T-helper 9 cell (primary cell): ENCODE measurements at places on chromosomes 3 and 15.

GRCh38 chr3:49723296-49723627 lies 489 bp downstream of the GMPPB start:
- DNase-seq, result peak; percentile 54

DNA sequence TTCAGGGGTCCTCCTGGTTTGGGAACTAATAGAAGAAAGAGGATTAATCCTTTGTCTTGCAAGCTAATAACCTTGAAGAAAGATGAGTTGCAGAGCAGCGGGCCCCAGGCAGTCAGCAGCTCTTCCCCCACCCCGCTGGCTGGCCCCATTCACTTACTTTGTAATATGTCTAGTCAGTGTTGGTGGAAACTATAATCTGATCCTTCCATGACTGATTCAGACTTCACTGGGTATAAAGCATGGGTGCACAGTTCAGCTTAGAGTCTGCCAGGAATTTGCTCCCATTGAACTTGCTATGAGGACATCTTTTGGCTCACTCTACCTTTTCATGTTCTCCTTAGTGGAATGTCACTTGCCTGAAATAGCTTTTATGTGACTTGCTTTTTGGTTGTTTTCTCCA lies 117.7 kb downstream of the CCNL1 start:
- DNase-seq, result no peak

DNA sequence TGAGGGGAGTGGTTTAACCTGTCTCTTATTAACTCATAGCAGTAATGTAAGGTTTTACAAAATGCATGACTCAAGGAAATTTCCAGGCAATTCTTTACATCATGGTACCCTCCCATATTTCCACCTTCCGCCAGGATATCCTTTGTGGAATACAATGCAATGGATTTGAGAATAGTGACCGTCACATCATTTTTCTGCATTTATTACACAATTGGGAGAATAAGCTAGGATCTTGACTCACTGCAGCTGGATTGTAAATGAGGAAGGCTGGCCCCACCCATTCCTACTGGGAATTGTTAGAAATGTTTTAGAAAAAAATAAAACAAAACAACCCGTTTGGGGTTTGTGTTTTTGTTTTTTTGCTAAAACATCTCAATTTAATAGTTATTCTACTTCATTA lies 97.4 kb downstream of the IMPG2 start:
- DNase-seq, result no peak

DNA sequence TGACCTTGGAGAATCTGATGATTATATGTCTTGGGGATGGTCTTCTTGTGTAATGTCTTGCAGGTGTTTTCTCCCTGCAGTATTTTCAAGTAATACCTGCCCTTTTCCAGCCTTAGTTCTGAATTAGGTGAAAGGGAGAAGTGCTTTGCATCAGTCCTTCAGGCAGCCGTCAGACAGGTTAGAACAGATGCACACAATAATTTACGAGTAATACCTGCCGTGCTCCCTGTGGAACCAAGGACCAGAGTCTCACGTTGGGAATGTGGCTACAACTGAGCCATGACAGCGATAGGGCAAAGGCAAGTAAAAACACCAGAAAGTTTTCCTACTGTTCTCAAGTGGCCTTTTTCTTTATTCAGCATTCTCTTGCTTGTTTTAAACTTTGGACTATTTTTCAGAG lies 69.1 kb downstream of the CHCHD6 start:
- DNase-seq, result no peak

DNA sequence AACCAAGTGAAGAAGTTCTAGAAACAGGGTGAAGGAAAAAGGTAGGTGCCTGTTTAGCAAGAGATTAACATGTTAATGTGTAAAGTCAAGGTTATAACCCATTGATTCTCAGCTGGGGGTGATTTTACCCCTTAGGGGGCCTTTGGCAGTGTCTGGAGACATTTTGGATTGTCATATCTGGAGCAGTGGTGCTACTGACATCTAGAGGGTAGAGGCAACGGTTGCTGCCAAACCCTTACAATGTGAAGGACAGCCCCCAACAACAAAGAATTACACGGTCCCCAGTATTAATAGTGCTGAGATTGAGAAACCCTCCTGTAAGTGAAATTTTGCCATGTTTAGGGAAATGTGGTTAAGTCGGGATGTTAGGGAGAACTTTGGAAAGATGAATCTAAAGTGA lies 74.7 kb downstream of the CRYBG3 start:
- DNase-seq, result no peak

- no peak for DNase-seq
Measured at GRCh38 chr3:113758389-113759024, 11.7 kb downstream of the ATP6V1A start.

DNA sequence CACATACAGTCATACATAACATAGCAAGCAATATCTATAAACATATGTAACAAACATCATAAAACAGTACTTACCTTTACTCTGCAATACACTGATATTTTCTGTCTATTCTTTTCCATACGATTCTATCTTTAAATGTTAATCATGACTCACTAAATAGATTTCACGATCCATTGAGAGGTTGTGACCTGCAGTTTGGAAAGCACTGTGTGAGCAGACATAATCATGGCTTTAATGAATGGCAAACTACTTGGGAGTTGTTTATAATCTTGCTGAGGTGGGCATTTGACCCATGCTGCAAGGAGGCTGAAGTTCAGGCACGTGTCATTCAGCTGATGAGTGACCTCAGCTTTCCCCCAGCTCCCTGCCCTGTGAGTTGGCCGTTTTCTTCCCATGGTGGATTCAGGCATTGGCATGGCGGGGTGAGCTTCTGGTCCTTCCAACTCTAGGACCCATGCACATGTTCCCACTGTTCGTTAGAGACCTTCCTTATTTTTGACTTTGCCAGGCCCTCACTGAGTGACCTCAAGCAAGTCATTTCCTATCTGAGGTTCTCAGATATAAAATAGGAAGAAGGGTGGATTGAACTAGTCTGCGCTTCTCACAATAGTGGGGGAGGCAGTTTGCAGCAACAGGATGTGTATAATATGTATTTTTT lies 41.7 kb downstream of the PAQR5 start:
- no peak for DNase-seq

- no peak for DNase-seq
Measured at GRCh38 chr15:67164401-67164791, 90.1 kb downstream of the AAGAB start.

DNA sequence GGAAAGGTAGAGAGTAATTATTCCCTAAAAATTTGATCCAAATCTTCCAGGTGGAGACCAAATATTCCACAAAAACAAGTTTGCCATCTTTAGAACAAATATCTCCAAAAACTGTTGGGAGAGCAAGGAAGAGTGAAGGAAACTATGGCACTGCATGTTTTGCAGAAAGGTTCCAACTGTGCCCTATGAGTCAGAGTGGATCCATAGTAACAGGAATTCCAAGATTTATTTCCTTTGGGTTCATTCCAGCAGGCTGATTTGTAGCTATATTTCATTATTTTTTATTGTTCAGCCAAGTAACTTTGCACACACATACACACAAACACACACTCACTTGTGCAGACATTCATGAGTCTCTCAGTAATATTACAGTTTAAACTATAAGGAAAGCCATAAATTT lies 459.7 kb upstream of the EPHA6 start:
- DNase-seq, result no peak

DNA sequence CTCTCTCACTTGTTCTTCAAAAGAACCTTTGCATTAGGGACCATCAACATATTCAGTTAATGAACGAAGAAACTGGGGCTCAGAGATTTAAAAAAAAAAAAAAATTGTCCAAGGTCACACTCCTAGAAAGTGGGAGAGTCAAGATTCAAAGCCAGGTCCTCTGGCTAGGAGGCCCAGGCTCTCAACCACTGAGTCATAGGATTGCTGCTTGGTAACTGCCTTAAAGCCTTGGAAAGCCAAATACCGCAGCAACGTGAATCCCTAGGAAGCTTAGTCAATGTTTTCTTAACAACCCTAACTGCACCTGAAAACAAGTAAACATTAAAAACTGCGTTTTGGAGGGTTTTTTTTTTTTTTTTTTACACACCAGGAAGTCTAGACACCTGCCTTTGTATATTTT lies 156.8 kb downstream of the WNT5A start:
- DNase-seq, result no peak

- no peak for DNase-seq
Measured at GRCh38 chr3:184508938-184509337, 52.6 kb upstream of the EPHB3 start.

GRCh38 chr15:57380854-57381253 lies 4.5 kb downstream of the CGNL1 start:
- DNase-seq, result no peak

DNA sequence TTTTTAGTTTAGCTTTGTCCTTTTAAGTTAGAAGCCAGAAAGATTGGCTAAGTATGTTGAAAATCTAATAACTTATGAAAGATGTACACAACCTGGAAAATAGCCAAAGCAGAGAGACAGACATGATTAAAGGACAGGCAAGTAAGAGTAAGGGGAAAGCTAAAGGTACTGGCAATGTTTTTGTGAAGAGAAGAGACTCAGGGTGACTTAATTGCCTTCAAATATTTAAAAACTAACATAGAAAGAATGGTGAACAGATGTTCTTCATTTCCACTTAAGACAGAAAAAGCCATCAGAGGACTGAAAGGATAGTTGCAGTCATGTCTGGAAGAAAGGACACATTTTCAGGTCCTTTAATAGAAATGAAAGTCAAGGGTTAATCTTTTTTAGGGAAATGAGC lies 68.8 kb downstream of the ZNF385D start:
- DNase-seq, result no peak

GRCh38 chr15:88717382-88718031 lies 78.7 kb downstream of the ISG20 start:
- DNase-seq, result no peak
